Right renal pelvis (tissue), 4 donors: ENCODE measurements at places on chromosomes 3 and 15.

DNA sequence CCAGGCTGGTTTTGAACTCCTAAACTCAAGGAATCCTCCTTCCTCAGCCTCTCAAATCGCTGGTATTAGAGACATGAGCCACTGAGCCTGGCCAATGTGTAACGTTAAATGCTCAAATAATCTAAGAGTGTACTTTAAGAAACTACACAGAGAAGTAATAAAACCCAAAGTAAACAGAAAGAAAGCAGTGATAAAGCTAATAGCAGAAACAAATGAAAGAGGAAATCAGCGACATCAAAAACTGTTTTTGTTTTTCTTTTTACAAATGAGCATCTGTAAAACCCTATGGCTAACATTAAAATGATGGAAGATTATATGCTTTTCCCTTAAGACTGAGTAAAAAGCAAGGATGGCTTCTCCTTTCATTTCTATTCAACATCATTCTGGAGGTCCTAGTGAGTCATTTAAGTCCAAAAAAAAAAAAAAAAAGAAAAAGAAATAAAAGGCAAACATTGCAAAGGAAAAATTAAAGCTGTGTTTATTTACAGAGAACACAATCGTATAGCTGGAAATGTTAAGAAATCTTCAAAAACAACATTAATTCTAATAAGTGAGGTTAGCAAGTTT, 36.8 kb upstream of the FNDC3B start:
- DNase-seq = no peak

GRCh38 chr3:153192327-153192726, 30.3 kb downstream of the RAP2B start:
- no peak for DNase-seq

DNA sequence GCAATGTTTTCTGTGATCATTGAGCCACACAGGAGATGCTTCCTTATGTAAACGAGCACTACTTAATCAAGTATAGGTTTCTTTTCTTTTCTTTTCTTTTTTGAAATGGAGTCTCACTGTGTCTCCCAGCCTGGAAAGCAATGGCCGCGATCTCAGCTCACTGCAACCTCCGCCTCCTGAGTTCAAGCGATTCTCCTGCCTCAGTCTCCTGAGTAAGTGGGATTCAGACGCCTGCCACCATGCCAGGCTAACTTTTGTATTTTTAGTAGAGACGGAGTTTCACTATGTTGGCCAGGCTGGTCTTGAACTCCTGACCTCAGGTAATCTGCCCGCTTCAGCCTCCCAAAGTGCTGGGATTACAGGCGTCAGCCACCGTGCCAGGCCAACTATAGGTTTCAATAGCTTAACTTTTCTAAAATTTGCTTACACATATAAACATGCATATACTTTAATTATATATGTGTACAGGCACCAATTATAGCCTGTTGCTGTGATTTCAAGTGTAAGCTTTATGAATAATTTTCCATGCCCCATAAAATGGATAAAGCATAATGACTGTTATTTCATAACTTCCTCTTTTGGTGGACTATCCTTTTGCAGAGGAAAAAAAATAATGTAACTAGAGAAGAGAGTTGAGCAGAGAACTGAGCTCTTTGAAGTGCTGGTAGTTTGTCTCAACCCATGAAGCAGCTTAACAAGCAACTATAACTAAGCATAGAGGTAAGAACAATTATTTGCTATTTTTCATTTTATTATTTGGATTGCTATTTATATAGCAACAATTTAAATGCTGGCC, 24.8 kb upstream of the MBNL1 start:
- DNase-seq = no peak

GRCh38 chr15:91499774-91500383, 353.6 kb upstream of the SLCO3A1 start:
- no peak for DNase-seq

DNA sequence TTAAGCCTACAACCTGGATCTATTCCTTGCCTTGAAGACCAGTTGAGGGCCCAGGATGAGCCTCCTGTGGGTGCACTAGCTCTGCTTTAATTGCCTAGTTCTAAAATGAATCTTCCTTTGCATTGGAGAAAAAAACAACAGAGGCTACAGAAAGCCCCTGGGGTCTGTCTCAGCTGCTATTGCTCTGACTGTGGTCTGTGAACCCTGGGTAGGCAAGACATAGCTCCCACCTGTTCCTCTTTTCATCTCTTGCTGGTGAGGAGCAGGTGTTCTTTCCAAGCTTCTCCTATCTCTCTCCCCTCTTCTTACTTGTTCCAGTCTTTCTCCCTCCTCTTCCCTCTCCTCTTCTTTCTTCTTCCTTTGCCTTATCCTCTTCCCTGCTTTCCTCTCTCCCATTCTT, 28.8 kb downstream of the RBP2 start:
- DNase-seq = no peak

DNA sequence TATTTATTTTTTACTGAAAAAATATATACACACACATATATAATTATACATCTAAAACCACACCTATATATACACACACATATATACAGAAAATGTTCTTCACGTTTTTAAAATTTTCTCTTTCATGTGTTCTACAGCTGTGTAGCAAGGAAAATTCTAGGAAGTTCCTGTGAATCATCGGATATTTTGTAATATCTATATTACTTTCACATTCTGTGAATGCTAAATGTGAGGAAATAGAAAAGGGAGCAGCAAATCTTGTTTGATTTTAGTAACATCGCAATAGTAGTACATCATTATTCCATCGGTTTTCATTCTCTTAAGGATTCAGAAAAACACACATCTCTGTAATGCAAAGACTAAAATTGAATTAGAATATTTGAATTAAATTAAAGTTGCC, 836.8 kb upstream of the NECTIN3 start:
- DNase-seq = no peak
